ENCODE measurements at places on chromosomes 2 and 18.

DNA sequence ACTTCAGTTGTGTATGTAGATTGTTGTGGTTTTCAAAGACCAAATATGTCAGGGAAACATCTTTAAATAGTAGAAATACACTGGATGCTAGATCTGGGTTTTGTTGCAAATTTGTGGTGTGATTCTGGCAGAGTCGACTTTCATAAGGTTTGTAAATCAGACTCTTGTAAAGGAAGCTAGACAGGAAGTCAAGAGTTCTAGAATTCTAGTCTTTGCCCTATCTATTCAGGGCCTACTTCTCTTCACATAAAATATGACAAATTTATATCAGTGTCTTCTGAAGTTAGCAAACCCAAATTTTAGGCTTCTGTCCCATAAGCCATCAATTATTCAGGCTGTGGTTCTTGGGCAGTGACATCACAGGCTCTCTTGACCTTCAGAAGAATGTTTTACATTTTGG lies 1579.2 kb upstream of the PIK3C3 start:
- DNase-seq: no peak

GRCh38 chr18:38611036-38611964 lies 1045.7 kb upstream of the CELF4 start:
- no peak for DNase-seq

GRCh38 chr2:97774425-97774824 lies 61.0 kb downstream of the ZAP70 start:
- DNase-seq: no peak

GRCh38 chr2:1091895-1092585 lies 141.4 kb downstream of the SNTG2 start:
- no peak for DNase-seq

DNA sequence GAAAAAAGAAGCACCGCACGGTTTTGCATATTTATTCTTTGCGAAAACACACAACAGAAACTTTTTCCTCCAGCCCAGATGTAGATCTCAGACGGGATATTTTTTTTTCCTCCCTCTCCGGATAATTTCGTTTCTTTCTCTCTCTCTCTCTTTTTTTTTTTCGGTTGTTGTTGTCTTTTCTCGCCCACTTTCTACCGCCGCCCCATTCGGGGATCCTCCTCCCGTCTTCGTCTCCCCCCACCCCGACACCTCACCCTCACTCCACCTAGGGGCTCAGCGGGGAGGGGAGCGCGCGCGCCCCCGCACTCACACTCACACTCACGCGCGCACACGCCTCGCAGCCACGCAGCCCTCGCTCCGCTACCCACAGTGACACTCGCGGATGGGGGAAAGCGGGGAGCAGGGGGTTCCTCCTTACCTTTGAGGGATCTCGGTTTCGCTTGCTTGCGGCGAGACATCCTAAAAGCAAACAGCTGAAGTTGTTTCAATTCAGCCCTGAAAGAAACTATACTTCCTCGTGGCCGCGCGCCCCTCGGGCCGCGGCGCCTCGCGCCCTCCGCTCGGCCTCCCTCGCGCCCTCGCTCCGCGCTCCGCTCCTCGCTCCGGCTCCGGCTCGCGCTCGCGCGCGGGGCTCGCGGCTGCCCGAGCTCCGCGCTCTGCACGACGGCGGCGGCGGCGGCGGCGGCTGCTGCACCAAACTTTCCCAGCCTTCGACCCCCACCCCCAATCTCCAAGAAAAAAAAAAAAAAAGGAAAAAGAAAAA lies 1.3 kb downstream of the ZNF521 start:
- DNase-seq: no peak

DNA sequence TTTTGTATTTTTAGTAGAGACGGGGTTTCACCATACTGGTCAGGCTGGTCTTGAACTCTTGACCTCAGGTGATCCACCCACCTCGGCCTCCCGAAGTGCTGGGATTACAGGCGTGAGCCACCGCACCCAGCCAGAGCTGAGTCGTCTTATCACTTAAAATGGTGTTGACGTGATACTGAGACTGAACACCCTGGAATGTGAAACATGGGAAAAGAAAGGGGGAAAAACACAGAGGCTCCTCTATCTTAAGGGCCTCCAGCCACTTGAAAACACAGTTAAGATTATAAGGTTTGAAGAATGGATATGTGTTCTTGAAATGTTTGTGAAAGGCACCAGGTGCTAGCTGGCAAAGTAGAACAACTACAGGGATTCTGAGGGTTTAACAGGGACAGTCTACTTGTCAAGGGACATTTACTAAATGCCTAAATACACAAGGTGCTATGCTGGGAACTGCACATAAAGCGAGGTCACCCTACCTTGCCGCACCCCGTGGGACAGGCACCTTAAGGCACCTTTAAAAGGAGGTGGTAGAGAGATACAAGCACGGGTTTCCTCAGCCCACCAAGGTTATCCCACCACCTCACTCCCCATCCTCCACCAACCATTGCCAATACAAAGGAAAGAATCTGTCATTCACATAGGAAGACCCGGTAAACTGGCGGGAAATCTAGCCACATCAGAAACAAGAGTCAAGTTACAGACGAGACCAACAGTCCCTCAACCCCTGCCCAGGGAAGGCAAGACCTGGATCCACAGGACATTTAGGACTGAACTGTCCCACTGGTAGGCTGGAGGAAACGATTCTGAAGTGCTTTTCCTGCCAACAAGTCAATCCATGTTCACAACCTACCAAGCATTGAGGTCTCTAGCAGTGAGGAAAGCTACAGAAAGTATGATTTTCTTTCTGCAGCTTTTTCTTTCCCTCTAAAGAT lies 43.4 kb downstream of the STK39 start:
- DNase-seq: no peak

DNA sequence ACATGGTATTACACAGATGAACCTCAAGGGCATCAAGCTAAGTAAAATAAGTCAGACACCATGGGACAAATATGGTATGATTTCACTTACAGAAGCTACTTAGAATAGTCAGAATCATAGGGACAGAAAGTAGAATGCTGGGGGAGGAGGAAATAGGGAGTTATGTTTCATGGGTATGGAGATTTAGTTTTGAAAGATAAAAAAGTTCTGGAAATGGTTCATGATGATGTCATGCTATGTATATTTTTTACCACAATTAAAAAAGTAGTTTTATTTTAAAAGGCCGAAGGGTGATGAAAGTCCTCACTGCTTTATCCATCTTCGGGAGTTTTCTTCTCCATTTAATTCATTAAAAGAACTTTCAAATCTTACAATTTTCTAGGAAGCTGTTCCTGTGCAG lies 181.9 kb downstream of the CALCRL start:
- no peak for DNase-seq

DNA sequence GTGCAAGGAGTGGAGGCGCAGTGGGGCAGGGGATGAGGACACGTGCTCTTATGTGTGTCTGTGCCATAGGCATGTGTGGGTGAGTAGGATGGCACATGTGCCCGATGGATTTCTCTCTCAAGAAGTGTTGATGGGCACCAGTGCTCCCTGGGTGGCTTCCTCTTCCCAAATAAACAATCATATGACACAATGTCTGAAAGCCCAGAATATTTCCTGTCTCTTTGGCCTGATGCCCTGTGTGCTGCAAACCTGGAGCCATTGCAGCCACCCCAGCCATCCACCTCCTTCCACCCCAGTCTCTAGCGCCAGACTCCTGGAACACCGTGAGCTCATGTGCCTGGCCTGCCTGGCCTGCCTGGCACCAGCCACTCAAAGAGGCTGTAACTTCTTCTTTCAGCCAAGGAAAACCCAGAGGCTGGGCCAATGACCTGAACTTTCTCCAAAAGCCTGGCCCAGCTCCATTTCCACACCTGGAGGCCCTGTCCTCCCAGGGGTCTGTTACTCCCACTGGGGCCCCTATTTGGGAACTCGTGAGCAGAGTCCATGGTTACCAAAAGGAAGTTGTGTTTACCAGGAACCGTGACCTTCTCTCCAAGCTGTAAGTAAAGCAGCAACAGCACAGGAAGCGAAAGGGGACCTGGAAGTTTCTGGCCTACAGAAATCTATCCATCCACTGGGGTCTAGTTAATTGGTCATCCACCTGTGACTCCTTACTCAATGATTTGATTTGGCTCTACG lies 9.5 kb upstream of the ZBTB7C start:
- DNase-seq: no peak

DNA sequence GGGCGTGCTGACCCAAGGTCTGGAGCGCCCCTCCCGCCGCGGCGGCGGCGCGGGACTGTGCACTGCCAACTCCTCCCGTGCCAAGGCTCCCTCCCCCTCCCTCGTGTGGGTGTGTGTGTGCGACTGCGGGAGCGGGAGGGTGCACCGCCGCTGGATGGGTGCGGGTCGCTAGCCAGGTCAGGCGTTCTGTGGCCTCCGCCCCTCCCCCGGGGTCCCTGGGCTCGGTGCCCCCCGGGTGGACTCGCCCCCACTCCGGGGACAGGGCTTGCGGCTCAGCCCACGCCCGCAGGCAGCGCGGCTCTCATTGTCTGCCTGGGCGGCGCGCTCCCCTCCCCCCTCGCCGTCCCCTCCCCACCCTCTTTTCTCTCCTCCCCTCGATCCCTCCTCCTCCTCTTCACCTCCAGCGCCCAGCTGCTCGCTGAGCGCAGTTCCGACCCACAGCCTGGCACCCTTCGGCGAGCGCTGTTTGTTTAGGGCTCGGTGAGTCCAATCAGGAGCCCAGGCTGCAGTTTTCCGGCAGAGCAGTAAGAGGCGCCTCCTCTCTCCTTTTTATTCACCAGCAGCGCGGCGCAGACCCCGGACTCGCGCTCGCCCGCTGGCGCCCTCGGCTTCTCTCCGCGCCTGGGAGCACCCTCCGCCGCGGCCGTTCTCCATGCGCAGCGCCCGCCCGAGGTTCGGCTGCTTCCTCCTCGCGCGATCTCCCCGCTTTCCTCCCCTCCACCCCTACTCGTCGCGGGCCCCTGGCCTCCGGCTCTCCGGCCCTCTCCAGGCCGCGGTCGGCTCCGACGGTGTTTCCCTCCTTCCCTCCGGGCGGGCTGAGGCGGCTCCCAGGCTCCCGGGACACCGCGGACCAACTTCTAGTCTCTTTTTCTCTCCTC lies at the start of gene GATA6:
TSS of gene GATA6 (plus strand) at position 579 of the 878 bp plus-strand sequence. CDS start 1,556 bp downstream, outside the sequence.
- DNase-seq: peak; percentile 59

- DNase-seq: no peak
These were observed 56.3 kb downstream of the SLC16A14 start for GRCh38 chr2:230012267-230012884.

DNA sequence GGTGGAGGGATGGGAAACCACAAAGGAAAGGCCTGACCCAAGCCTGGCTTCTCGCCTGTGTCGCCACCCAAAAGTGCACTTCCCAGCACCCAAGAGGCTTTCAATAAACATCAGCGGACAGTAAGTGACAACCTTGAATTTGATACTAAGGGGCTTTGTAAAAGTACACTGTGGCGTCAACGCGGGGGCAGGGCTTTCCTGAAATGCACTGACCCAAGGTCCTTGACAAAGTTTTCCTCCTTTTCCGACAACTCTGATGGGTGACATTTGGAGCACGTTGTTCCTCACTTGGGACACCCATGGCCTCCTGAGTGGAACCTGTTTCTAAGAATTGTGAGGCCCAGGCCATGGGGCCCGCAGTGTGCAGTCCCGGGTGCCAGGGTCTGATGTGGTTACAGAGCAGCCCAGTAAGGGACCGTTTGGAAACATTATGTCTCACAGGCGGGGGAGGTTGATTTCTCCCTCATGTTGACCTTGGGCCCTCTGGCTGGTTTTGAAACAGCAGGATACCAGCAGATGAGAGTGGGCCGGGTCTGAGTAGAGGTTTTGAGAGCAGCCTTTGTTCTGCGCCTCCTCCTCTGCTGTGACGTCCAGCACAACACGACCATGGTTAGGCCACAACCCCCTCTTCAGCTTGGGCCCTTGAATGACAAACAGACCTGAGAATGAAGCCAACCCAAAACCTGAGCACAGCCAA lies 2.8 kb upstream of the ZBTB14 start:
- no peak for DNase-seq

GRCh38 chr2:31764169-31764568 lies 183.4 kb upstream of the SRD5A2 start:
- DNase-seq: no peak

DNA sequence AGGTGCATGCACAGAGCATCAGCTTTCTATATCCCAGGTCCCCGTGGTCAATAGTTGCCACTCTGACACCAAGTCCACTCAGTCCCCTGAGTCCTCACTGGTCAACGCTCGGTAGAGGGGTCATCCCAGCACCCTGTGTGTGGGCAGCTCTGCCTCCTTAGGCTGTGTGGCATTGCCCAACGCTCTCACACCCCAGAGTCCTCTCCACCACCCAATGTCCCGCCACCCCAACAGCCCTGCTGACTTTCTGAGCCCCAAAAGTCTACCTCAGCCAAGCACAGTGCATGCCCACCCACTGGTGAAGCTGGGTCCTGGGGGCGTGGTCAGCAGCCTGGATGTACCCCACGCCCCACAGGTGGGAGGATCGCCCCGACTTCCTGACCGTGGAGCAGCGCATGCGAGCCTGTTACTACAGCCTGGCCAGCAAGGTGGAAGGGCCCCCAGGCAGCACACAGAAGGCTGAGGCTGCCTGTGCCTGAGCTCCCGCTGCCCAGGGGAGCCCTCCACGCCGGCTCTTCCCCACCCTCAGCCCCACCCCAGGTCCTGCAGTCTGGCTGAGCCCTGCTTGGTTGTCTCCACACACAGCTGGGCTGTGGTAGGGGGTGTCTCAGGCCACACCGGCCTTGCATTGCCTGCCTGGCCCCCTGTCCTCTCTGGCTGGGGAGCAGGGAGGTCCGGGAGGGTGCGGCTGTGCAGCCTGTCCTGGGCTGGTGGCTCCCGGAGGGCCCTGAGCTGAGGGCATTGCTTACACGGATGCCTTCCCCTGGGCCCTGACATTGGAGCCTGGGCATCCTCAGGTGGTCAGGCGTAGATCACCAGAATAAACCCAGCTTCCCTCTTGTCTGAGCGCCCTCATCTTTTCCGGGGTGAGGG lies 25.9 kb downstream of the ZAP70 start:
- DNase-seq: no peak

- no peak for DNase-seq
These were observed 15.3 kb downstream of the UNC50 start for GRCh38 chr2:98623657-98624056.

GRCh38 chr2:168758970-168759820 lies 43.2 kb upstream of the NOSTRIN start:
- peak; percentile 10 for DNase-seq

DNA sequence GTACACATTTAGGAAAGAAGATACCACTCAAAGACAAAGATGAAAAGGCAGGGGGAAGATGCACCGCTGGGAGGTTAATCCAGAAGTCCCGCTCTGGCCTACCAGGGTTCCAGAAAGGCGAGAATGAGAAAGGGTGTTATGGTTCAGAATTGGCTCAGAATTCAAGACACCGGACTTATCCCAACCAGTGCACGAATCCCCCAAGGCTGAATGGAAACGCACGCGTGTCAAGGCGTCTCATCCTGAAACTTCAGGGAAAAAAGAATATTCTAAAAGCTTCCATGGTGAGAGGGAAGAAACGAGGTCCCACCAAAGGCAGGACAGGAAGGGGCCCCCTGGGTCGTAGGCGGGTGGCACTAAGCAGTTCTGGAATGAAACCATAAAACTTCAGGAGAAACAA lies 71.9 kb downstream of the SLC66A2 start:
- no peak for DNase-seq
